CD4-positive, alpha-beta T cell treated with Interferon alpha-2 for 1 hour (primary cell): ENCODE measurements at places on chromosomes 6 and 20.

GRCh38 chr6:82869493-82869892 lies 196.1 kb downstream of the UBE3D start:
- no peak for DNase-seq

- DNase-seq, result peak; percentile 63
These were observed 22.6 kb upstream of the HLA-DQB2 start for GRCh38 chr6:32785781-32786533.

DNA sequence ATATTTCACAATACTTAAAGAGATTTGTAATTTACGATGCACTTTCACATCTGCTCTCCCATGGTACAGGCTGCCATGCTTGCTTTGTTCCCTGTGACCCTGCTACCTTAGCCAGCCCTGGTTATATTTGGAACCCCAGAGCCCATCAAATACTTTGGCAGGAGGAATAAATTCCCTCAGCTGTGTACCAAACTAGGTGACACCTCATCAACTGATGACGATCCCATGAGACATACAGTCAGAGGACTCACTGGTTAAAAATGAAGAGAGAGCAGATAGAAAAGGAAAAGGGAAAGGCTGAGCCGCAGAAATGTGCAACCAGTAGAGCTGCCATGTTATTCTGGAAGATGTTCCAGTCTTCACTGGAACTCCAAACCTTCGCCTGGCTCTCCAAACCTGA lies 120.0 kb downstream of the SIM1 start:
- no peak for DNase-seq

- no peak for DNase-seq
These were observed 43.7 kb upstream of the VSX1 start for GRCh38 chr20:25125636-25126035.

DNA sequence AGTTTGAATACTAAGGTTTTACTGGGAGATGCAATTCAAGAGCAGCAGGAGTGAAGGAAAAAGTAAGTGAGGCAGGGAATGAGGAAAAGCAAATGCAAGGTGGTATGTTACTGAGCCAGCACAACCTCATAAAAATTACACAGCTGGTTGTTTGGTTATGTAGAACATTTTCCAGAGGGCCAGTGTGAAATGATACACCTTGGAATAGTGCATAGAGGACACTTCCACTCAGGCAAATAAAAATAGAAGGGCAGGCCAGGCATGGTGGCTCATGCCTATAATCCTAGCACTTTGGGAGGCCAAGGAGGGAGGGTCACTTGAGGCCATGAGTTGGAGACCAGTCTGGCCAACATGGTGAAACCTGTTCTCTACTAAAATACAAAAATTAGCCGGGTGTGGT lies 43.4 kb upstream of the POPDC3 start:
- DNase-seq, result no peak

DNA sequence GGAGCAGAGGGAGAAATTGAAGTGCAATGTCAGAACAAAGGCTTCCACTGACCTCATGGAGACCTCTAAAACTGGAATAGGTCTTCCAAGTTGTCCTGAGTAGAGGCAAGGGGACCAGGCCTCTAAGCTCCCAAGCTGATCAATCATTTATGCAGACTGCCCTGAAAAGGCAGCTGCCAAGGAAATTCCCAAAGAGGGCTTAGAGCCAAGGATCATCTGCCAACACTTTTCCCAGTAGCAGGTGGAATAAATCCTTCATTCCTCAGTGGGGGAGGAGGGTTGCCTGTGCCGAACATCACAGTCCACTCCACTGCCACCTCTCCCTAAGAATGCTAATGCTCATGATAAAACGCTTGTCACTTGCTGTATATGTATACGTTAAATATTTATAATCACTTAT lies 29.3 kb upstream of the RALY start:
- no peak for DNase-seq

GRCh38 chr6:112286010-112286409 lies 31.6 kb upstream of the LAMA4 start:
- DNase-seq, result peak; percentile 8

GRCh38 chr6:33802186-33802958 lies 1.4 kb downstream of the MLN start:
- DNase-seq, result no peak

- no peak for DNase-seq
These were observed 657 bp downstream of the NT5DC1 start for GRCh38 chr6:116101302-116101718.

DNA sequence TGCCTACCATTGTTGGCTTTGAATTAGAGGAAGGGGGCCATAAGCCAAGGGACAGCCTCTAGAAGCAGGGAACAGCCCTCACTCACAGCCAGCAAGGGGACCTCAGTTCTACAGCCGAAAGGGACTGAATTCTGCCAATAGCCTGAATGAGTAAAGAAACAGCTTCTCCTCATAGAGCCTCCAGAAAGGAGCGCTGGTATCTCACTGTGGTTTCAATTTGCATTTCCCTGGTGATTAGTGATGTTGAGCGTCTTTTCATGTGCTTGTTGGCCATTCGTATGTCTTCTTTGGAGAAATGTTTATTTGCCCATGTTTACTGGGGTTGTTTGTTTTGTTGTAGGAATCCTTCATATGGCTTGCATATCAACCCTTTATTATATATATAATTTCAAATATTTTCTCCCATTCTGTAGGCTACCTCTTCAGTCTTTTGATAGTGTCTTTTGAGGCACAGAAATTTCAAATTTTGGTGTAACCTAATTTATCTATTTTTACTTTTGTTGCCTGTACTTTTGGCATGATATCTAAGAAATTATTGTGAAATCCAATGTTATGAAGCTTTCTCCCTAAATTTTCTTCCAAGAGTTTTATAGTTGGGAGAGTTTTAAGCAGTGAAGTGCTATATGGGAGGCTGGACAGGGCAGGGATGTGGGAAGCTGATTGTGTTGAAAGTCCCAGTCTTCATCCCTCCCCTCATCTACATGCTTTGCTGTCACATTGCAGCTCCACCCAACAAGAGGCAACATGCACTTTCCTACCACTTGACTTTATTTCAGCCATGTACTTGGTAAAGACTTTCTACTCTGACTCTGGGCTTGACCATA lies 82.3 kb upstream of the SHLD1 start:
- DNase-seq, result no peak

DNA sequence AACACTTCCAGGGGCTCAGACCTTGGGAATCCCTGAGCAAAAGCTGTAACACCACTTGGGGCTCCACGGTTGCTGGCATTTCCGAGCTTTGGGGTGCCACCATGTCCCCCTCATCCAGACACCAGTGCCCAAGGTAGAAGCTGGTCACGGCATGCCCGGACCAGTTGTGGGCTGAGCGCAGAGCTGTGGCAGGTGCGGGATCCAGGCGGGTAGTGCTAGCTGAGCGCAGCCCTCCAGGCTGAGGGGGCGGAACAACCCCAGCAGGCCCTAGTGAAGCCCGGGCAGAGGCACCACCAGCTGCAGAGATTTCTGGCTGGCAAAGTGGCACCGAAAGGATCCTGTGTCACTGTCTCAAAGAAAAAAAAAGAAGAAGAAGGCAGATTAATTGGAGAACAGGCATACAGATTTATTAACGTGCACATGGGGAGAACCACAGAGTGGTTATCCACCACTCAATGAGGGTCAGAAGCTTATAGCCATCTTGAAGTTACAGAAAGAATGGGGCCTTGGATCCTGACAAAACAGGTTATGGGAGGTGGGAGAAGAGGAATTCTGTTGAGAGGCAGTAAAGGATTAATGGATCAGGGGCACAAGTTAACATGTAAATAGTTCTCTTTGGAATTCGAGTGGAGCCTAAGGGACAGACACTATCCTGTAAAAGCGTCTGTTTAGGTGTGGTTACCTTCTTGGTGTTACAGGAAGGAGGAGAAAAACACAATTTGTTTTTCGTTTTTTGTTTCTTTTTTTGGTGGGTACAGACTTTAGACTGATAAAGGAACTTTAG lies 107.5 kb downstream of the CD24 start:
- DNase-seq, result no peak

DNA sequence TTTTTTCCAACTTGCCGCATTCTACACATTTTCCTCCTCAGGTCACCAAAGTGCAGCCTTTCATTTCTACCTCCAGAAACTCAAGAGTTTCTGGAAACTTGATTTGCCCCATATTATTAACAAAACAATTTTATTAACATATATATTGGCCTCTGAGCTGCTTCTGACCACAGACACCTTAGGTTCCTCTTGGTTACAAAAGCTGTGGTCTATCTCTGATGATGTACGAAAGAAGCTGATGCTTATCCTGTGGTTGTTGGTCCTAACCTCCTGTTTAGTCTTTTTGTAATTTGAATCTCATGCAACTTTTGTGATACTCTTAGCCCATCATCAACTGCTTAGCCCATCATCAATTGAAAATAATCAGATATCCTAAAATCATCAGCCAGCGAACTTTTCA lies 735.7 kb downstream of the KIF16B start:
- DNase-seq, result no peak

DNA sequence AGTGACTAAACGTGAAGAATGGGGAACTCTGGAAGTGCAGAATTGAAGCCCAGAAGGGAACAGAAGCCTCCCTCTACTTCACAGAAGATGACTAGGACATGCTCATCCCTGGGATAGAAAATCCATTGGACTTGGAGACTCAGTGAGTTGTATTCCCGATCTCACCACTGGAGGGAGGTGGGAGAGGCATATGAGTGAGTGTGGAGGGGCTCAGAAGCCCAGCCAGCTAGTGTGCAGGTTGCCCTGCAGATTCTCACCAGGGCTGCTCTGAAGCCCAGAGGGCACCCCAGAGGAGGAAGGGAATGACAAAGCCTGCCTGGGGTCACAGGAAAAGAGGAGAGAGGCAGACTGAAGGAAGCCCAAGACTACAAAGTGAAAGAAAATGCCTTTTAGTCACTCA lies 42.1 kb upstream of the HLA-E start:
- no peak for DNase-seq

DNA sequence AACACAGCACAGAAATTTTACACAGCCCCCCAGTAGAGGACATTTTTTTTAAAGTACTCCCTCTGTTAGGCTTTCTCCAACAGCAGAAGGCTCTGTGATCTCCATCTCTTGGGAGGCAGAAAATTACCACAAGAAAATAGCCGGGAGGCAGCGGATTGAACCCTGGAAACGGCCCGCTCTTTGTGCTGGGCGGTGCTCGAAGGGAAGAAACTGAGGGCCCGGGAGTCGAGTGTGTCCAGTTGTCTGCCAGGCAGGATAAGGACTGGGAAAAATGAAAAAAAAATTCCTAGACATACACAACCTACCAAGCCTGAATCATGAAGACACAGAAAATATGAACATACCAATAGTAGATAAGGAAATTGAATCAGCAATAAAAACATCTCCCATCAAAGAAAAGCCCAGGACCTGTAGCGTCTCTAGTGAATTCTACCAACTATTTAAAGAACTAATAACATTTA lies 31.5 kb downstream of the POM121L2 start:
- no peak for DNase-seq

DNA sequence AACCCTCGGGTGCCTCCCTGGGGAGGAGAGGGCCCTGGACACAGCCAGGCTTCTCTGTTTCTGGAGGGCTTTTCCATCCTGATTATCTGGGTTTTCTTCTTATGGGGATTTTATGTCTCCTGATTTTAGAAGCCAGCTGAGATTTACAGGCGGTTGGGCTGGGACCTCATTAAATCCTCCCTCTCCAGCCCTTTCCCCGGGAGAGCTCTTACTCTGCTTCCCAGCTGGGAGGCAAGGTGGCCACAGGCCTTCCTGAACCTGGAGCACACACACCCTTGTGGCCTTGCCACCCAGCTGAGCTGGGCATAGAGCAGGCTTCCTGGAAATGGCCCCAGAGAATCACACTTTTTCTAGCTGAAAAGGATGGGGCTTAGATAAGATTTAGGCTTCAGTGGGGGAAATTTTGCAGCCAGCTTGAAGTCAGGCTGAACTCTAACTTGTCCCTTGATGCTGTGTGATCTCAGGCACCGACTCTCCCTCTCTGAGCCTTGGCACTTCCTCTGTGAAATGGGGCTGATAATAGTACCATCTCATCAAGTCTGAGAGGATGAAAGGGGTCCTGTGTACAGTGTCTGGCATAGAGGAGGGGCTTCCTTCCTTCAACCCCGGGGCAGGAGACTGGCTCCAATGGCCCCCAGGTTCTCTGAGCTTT lies 16.6 kb downstream of the VSTM2L start:
- DNase-seq, result no peak

GRCh38 chr6:107666084-107666980 lies 157.8 kb downstream of the SCML4 start:
- DNase-seq, result no peak

- DNase-seq, result no peak
These were observed 41.7 kb upstream of the KLHL31 start for GRCh38 chr6:53707108-53707897.

DNA sequence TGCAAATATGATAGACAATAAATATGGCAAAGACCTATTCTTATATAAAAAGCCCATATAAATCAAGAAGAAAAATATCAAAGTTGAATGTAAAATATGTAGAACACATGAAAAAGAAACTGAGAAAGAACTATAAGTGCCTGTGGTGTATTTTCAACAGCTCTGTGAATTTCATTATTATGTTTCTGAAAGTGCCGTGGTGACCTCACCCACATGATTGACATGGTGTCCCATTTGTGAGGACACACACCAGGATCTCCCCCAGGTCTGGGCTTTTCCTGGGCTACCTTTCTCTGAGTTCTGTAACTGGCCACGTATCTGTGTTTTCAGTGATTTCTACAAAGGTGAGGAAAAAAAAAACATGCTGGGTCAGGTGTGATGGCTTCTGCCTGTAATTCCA lies 86.7 kb downstream of the BMP6 start:
- DNase-seq, result no peak

DNA sequence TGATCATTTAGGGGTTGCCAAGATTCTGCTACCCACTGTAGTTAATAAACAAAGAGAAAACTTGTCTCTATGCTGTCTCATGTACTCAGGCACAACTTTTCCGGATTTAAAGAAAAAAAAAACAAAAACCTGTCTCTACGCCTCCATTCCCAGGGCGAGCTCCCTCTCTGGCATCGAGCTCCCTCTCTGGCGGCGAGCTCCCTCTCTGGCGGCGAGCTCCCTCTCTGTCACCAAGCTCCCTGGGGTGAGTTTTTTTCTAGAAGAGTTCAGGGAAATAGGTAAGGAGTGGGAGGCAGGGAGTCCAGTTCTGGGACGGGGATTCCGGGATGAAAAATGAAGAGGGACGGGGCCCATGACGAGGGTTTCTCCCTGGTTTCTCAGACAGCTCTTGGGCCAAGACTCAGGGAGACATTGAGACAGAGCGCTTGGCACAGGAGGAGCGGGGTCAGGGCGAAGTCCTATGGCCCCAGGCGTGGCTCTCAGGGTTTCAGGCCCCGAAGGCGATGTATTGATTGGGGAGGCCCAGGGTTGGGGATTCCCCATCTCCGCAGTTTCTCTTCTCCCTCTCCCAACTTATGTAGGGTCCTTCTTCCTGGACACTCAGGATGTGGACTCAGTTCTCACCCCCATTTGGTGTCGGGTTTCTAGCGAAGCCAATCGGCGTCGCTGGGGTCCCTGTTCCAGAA lies 16.5 kb upstream of the HLA-A start:
- no peak for DNase-seq

DNA sequence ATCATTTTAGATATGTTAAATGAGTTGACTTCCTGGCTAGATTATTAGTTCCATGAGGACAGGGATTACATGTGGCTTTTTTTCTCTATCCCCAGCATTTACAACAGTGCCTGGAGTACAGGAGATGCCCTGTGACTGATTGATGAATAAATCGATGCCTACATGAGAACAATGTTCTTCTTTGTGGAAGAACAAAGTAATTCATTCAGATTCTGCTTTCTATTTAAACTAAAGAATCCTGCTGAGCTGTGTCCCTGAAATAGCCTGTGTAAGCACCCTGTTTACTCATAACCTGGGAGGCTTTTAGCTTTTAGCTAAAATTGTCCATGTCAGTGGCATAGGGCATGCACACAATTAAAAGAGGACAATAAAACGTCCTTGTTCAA lies 125.1 kb upstream of the BTBD3 start:
- DNase-seq, result no peak

GRCh38 chr6:13445005-13445743 lies 42.2 kb downstream of the GFOD1 start:
- no peak for DNase-seq
